Ascending aorta (tissue), 2 donors: ENCODE measurements at places on chromosomes 2 and 18.

GRCh38 chr2:126784045-126784444, 114.6 kb upstream of the TEX51 start:
- no peak overlapping the region for H3K4me3 ChIP-seq
- H3K27ac ChIP-seq, result no peak overlapping the region
- DNase-seq, result no peak

DNA sequence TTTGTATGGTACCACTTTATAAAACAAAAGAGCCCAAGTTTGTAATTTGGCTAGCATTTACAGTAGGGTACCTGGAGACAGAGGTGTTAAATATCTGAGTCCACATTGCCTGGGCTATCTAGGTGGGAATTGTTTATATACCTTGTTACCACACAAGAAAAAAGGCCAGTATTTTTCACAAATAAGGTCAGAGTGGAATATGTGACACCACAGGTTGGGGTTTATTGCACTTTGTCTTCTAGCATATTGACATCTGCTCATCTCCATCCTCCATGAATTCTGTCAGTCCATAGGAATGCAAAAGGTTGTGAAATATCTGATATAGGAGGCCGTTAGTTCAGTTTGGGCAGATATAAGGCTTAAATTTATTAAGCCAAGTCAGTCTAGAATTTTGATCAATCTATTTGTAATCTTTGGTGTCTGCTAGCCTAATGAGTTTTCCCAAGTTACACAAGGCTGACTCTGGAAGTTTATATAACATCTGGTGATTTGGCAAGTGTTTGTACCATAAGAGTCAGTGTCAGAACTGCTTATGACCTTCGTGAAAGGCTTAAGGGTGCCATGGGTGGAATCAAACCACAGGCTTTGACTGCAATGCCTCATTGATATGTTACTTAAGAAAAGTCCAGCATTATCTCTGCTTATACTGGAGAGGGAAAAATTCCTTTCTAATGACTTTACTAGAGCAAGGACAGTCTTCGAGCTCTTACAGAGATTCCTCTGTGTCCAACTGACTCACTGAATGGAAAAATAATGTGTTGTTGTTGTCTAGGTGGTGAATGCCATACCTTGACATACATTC, 11.3 kb upstream of the DPP4 start:
- H3K36me3 ChIP-seq, result no peaks in the 10 kb centered on the region
- H3K4me3 ChIP-seq, result no peak overlapping the region
- H3K27me3 ChIP-seq, result no peaks in the 10 kb centered on the region
- no peak for DNase-seq

- no peak overlapping the region for H3K4me3 ChIP-seq
- no peaks in the 10 kb centered on the region for H3K27me3 ChIP-seq
- H3K27ac ChIP-seq, result no peak overlapping the region
- no peaks in the 10 kb centered on the region for H3K36me3 ChIP-seq
- peak; percentile 8 for DNase-seq
Observed at GRCh38 chr2:866887-867286, 83.8 kb upstream of the SNTG2 start.

GRCh38 chr2:226701052-226701451, 98.6 kb downstream of the IRS1 start:
- no peaks in the 10 kb centered on the region for H3K4me1 ChIP-seq
- no peaks in the 10 kb centered on the region for H3K27me3 ChIP-seq
- no peak overlapping the region for H3K4me3 ChIP-seq
- H3K36me3 ChIP-seq, result no peaks in the 10 kb centered on the region
- no peak overlapping the region for H3K27ac ChIP-seq

- no peak overlapping the region for H3K27ac ChIP-seq
- no peaks in the 10 kb centered on the region for H3K36me3 ChIP-seq
- no peaks in the 10 kb centered on the region for H3K27me3 ChIP-seq
- DNase-seq, result no peak
Observed at GRCh38 chr2:153074207-153074606, 355.8 kb downstream of the ARL6IP6 start.

DNA sequence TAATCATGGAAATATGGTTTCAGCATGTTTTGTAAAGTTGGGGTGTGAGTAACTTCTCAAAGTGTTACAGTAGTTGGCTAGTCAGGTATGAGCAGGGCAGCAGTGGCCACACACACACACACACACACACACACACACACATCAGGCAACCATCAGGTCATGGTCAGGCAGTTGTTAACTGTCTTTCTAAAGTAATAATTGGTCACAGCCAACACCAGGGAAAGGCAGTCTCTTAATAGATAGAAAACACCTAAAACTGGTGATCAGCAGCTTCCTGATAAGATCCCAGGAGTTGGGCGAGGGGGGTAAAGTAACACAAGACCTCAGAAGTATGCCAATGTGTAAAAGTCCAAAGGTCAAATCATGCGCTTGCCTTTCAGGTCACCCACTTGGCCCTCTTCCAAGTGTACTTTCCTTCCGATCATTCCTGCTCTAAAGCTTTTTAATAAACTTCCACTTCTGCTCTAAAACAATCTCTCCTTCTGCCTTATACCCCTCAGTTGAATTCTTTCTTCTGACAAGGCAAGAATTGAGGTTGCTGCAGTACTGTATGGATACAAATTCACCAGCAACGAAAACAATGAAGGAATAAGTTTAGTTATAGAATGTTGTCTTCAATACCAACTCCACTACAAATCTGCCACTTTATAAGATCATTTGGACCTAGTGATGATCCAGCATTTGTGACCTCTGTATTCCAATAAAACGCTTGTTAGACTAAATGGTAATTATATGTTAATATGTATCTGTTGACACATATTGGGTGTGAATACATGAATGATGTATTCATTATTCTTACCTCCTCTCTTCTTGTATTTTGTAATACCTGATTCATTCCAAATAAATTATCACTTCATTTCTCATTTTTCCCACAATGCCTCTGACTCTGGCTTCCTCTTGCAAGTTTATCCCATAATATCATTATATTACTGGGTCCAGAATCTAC, 254.3 kb downstream of the METTL4 start:
- H3K4me3 ChIP-seq, result no peak overlapping the region
- H3K4me1 ChIP-seq, result no peaks in the 10 kb centered on the region
- no peak overlapping the region for H3K27ac ChIP-seq
- DNase-seq, result no peak
- H3K27me3 ChIP-seq, result no peaks in the 10 kb centered on the region
- no peaks in the 10 kb centered on the region for H3K36me3 ChIP-seq

DNA sequence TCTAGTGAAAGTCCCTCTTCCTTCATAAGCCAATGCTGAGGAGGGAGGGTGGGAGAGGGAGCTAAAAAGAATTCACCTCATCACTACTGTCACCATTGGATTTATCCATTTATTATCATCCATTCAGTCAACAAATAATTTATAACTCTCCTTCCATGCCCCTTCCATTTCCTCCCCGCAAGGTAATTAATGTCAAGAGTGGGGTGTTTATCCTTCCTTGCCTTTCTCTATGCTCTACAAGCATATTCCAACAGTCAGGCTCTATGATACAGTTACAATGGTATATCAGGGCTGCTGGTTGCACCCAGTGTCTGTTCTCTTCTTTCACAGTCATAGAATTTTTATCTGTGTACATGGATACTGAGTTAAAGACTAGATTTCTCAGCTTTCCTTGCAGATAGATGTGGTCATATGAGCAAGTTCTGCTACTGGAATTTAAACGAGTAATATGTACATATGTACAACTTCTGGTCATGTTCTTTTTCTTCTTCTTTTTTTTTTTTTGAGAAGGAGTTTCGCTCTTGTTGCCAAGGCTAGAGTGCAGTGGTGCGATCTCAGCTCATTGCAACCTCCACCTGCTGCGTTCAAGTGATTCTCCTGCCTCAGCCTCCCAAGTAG, 5.1 kb upstream of the MFSD6 start:
- no peak overlapping the region for H3K27ac ChIP-seq
- no peaks in the 10 kb centered on the region for H3K27me3 ChIP-seq
- H3K36me3 ChIP-seq, result no peaks in the 10 kb centered on the region
- no peaks in the 10 kb centered on the region for H3K4me1 ChIP-seq
- H3K4me3 ChIP-seq, result no peak overlapping the region

GRCh38 chr2:118222273-118222594, 134.0 kb downstream of the INSIG2 start:
- peaks cover 11% of the 10 kb centered on the region for H3K4me1 ChIP-seq
- H3K36me3 ChIP-seq, result no peaks in the 10 kb centered on the region
- peaks cover 24% of the 10 kb centered on the region for H3K27me3 ChIP-seq

GRCh38 chr2:75113231-75113869, 86.0 kb downstream of the TACR1 start:
- H3K27ac ChIP-seq, result no peak overlapping the region
- no peak overlapping the region for H3K4me3 ChIP-seq
- no peaks in the 10 kb centered on the region for H3K36me3 ChIP-seq
- no peaks in the 10 kb centered on the region for H3K27me3 ChIP-seq
- H3K4me1 ChIP-seq, result no peaks in the 10 kb centered on the region
